ENCODE measurements at places on chromosomes 6 and 20.

DNA sequence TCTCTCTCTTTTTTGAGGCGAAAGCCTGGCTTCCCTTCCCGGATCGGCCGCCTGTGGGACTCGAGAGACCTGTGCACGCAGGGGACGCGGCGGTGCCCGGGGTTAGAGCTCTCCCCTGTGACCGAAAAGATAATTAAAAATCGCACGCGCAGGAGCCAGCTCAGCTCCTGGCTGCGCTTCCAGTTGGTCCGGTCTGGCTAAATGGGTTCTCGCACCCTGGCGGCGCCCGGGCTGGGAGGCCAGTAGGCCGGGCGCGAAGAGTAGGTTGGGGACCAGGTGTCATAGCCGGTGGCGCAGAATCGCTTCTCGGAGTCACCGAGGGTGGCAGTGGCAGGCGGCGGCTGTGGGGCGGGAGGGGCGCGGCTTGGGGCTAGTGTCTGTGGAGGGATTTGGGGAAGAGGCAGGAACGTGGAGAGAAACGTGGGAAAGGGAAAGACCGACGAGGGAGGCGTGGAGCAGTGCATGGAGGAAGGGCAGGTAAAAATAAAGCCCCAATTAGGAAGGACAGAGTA lies 41.9 kb upstream of the SUPT3H start:
- DNase-seq, result no peak

GRCh38 chr6:31265926-31266325 lies 6.0 kb downstream of the HLA-C start:
- no peak for DNase-seq

GRCh38 chr6:13404228-13404891 lies 76.0 kb upstream of the TBC1D7 start:
- DNase-seq, result no peak

GRCh38 chr6:111685058-111685457 lies 79.4 kb upstream of the TRAF3IP2 start:
- DNase-seq, result no peak
